ENCODE measurements at places on chromosomes 3 and 15.

DNA sequence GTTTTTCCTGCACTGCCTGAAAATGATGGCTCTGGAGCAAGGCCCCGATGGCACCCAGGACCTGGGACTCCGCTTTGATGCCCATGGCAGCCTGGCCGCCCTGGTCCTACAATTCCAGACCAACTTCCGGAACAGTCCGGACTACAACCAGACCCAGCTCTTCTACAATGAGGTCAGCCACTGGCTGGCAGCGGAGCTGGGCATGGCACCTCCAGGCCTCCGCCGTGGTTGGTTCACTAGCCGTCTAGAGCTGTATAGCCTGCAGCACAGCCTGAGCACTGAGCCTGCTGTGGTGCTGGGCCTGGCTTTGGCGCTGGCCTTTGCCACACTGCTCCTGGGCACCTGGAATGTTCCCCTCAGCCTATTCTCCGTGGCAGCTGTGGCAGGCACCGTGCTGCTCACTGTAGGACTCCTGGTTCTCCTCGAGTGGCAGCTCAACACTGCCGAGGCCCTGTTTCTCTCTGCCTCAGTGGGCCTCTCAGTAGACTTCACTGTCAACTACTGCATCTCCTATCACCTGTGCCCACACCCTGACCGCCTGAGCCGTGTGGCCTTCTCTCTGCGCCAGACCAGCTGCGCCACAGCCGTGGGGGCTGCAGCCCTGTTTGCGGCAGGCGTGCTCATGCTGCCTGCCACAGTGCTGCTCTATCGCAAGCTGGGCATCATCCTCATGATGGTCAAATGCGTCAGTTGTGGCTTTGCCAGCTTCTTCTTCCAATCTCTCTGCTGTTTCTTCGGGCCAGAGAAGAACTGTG is 10.9 kb downstream of the DISP2 start:
- DNase-seq, result no peak

DNA sequence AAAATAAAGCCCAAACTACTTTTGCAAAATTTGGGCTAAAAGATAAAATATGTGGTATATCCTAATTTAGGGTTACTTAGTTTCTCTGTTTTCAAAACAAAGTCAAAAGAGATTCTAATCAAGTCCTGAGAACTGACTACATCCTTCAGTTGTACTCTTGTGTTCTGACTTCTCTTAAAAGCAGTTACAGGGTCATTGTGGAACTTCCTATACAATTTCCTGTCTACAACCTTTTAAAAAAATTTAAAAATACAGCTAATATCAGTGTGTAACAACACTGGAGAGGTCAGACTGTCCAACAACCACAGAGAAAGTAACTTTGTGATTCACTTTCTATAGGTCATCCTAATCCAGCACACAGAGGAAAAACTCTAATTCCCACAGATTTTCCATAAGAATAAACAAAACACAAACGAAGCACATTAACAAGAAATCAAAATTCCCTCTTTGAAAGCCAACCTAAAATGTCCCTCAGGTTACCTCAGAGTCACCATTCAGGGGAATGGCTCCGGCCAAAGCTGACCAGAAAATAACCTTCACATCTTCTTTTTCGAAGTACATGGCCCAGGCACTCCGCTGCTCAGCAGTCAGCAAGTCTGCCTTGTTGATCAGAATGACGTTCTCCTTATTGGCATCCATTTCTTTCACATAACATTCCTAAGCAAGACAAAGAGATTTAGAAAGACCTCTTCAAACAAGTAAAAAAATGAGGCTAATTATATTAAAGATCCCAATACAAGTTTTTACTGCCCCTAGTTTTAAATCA is 13.3 kb downstream of the LSG1 start:
- no peak for DNase-seq

GRCh38 chr15:58793862-58794261 is 22.8 kb downstream of the MINDY2 start:
- no peak for DNase-seq

GRCh38 chr15:74709011-74709410 is 13.2 kb upstream of the EDC3 start:
- DNase-seq, result no peak

DNA sequence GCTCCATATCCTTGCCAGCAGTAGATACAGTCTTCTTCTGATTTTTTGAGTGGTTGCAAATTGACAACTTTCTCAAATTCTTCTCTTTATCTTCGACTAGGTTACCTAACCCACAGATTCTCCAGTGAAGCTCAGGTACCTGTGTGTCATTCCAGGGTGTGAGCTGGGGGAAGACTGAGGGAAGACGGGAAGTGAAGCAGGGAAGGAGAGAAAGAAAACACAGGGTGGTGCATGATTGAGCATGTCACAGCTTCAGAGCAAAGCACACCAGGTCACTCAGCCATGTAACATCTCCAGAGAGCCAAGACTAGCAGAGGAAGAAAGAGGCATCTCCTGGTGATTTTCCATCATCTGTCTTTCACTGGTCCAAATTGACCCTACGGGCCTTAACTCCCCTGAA is 67.2 kb downstream of the LSM3 start:
- DNase-seq, result no peak

DNA sequence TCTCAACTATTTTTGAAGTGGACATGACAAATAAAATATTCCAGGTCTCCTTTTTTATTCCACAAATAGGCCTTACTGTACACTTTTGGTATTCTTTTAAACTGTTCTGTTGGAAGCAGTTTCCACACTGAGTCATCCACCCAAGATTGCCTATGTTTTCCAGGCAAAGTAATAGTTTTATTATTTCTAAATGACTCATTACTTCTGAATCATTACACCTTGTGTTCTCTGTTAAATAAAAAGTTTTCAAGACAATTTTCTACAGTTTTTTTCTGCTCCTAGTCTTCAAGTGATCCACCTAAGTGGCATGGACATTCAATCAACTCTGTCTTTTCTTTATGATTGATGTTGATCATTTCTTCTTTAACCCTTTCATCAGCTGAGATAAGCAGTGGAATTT is 26.5 kb downstream of the PPP2R3A start:
- DNase-seq, result no peak

- DNase-seq, result no peak
Observed at GRCh38 chr3:37803726-37804469, 57.8 kb upstream of the CTDSPL start.

DNA sequence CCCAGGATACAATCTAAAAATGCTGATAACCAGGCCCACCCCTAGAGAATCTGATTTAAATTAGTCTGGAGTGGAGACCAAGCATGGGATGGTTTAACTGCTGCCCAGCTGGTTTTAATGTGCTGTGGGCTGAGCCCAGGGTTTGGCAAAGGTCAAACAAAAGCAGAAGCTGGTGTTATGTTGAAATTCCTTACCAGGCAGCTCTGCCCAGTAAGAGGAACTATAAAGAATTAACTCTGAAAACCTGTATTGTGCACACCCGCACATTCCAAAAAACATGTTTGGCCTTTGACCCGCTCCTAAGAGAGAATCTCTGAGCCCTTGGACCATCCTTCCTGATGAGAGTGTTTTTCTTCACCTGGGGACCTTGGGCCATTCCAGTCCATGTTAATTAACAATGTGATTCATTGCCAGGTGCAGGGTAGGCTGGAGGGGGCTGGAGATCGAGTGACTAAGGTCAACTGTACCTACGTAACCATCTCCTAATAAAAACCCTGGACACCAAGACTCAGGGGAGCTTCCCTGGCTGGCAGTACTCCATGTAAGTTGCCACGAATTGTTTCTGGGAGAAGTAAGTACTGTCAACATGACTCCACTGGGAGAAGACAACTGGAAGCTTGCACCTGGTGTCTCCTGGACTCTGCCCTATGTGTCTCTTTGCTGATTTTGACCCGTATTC is 10.9 kb downstream of the CCDC13 start:
- no peak for DNase-seq

DNA sequence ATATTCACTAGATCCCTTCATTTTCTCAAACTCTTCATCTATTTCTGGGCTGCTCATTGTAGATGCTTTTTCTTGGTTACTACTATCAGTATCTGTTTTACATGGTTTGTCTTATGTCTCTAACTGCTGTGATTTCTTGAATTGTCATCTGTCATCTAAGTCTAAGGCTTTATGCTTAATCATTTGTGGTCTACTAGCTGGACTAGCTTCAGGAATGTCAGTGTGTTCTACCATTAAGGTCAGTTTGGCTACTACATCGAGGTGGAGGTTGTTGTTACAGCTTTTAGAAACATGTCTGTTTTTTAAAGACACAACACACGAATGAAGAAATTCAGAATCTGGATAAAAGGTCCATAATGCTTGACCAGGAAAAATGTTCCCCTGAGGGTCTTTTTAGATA is 82.2 kb downstream of the ABI3BP start:
- DNase-seq, result no peak

GRCh38 chr15:37574985-37575384 is 359.5 kb upstream of the TMCO5A start:
- DNase-seq, result no peak

- no peak for DNase-seq
Observed at GRCh38 chr15:60480149-60480548, 1.2 kb upstream of the ICE2 start.

DNA sequence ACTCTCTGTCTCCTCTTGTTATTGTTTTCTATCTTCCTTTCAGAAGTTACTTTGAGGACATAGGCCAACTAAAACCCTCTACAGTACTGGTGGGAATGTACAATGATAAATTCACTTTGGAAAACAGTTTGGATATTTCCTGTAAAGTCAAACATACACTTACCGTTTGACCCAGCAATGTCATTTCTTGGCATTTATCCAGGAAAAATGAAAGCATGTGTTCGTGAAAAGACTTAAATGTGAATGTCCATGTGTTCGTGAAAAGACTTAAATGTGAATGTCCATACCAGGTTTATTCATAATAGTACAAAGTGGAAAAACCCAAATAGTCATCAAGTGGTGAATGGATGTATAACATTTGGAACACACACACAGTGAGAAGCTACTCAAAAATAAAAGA is 361.5 kb upstream of the DPH6 start:
- DNase-seq, result no peak

- DNase-seq, result no peak
Observed at GRCh38 chr3:16300881-16301359, 35.9 kb downstream of the OXNAD1 start.

DNA sequence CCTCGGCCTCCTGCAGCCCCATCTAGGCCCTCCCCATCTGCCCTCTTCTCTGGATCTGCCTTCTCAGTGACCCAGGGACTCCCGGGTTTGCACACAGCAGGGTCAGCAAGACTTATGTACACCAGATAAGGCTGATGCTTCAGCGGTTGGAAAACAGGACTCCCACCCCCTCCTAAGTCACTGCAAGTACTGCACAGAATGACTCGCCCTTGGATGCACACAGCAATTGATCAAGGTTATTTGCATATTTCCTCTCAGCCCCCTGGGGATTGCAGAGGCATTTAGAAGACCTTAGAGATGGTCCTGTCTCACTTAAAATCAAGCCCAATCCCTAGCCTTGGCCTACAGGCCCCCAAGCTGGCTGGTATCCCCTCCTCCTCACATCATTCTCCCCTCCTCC is 8.9 kb downstream of the ACAN start:
- no peak for DNase-seq
